ENCODE measurements at places on chromosomes 6 and 20. TPM values are rescaled to one million over a fixed set of nuclear protein-coding genes. Genes with fewer than 3 reads are reported as not detected.

CNR1 gene
- 3.5 TPM for total RNA-seq

SLC9A8 gene
- 14.4 TPM for total RNA-seq

SENP6 gene
- 163 TPM for total RNA-seq

AURKA gene
- total RNA-seq, result 1.4 TPM

BANF2 gene
- not detected for total RNA-seq

COX4I2 gene
- total RNA-seq, result 8.3 TPM

ENPP4 gene
- total RNA-seq, result 22.0 TPM

SOX12 gene
- total RNA-seq, result 17.0 TPM

GMNN gene
- total RNA-seq, result 10.9 TPM

PAK5 gene
- total RNA-seq, result 0.18 TPM

TSBP1 gene
- total RNA-seq, result not detected

PRKN gene
- total RNA-seq, result 15.9 TPM

GSTA4 gene
- total RNA-seq, result 24.1 TPM

ITPR3 gene
- 88.6 TPM for total RNA-seq

C20orf202 gene
- 0.80 TPM for total RNA-seq

UCKL1 gene
- 50.8 TPM for total RNA-seq

MTFR2 gene
- 0.80 TPM for total RNA-seq

Measured in sciatic nerve (tissue), 2 donors.